CD4-positive, CD25-positive, alpha-beta regulatory T cell (primary cell): ENCODE measurements at places on chromosomes 4 and X.

GRCh38 chrX:103063918-103064434 is at the start of gene BEX1:
TSS of gene BEX1 (minus strand) at chrX:103064171. CDS start at chrX:103063274, 897 bp downstream.
- peak; percentile 4 for DNase-seq
- H3K27ac ChIP-seq: no peak within 1 kb of the TSS
- no peak within 1 kb of the TSS for H3K4me3 ChIP-seq
- no peaks in the 10 kb centered on the region for H3K27me3 ChIP-seq

DNA sequence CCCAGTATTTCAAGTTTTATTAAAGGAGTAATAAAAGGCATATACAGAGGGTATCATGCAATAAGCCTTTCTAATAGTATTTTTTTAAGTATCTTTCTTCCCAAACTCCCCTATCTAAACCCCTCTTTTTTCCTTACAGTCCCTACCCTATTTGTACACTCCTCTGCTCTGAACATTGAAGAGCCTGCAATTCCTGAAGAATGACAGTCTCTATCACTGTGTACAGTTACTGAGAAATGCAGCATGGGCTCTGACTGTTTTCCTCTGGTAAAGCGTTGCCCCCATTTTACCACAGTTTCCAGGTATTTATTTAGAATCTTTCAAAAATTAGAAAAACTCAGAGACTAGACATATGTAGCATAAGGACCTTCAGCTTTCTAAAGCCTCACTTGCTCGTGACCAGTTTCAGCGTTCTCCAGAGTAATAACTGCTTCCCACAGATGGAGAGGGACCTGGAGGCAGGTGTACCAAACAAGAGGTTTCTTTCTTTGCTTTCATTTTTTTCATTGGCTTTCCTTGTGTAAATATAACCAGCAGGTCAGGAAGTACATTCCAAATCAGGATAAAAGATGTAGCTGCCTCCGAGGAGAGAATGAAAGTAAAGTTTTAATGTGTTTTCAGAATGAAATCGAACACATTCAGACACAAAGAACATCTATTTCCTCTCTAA is 230.8 kb downstream of the CFAP299 start:
- H3K27ac ChIP-seq: no peak overlapping the region
- no peaks in the 10 kb centered on the region for H3K4me1 ChIP-seq
- no peaks in the 10 kb centered on the region for H3K36me3 ChIP-seq
- DNase-seq: no peak
- no peaks in the 10 kb centered on the region for H3K27me3 ChIP-seq
- H3K4me3 ChIP-seq: no peak overlapping the region

DNA sequence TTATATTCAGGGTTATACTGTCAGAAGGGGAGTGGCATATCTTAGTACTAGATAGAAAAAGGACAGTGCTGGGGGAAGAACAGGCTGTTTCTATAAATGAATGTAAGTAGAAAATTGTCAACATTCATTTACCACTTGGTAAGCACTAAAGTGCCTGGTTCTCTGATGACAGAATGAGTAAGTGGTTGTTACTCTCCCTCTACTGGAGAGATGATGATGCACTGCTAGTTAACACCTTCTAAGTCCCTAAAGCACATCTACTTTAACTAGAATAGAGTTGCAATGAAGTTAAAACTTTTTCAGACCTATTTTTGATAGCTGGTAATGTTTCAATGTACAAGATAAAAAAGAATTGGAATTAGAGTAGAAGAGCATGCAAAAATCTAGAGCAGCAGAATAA is 214.5 kb downstream of the KLHL4 start:
- DNase-seq: no peak
- H3K4me1 ChIP-seq: no peaks in the 10 kb centered on the region
- H3K27ac ChIP-seq: no peak overlapping the region
- H3K27me3 ChIP-seq: no peaks in the 10 kb centered on the region

- H3K4me3 ChIP-seq: no peak overlapping the region
- no peaks in the 10 kb centered on the region for H3K27me3 ChIP-seq
- H3K4me1 ChIP-seq: no peaks in the 10 kb centered on the region
- no peak for DNase-seq
- H3K27ac ChIP-seq: no peak overlapping the region
Measured at GRCh38 chr4:136307765-136308164, 1224.5 kb downstream of the PCDH18 start.

DNA sequence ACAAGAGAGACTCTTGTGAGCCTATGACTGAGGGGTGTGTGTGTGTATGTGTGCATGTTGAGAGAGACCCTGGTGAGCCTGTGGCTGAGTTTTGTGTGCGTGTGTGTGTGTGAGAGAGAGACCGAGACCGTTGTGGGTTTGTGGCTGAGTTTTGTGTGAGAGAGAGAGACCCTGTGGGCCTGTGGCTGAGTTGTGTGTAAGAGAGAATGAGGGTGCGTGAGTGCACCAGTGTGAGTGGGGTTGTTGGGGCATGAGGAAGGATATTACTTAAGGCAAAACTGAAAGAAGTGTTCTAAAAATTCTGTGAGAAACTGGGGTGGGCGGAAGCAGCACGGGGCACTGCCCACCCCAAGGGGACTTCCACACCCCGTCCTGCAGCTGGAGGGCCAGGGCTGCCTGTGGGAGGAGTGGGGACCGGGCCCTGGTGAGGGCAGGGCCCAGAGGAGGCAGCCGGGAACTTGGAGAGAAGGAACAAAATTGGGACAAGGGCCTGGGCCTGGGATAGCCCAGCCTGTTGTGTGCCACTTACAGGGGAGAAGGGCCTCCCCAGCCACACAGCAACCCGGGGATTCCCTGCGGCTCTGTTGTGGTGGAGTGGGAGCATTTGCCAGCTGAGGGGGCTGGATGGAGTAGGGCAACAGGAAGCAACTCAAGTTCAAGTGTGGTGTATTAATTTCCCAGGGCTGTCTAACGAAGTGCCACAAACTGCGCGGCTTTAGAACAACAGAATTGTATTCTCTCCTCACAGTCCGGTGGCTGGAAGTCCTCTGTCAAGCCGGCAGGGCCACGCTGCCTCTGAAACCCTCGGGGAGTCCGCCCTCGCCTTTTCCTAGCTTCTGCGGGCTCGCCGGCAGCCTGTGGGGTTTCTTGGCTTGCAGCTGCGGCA is 22.1 kb downstream of the TMEM131L start:
- H3K27ac ChIP-seq: peak overlapping the region; percentile 92
- no peaks in the 10 kb centered on the region for H3K27me3 ChIP-seq
- DNase-seq: peak; percentile 70
- H3K4me3 ChIP-seq: peak overlapping the region; percentile 90
- H3K4me1 ChIP-seq: peaks cover 84% of the 10 kb centered on the region
- H3K36me3 ChIP-seq: peaks cover 2% of the 10 kb centered on the region

- peaks cover 28% of the 10 kb centered on the region for H3K4me1 ChIP-seq
- no peaks in the 10 kb centered on the region for H3K27me3 ChIP-seq
- no peaks in the 10 kb centered on the region for H3K36me3 ChIP-seq
- peak; percentile 81 for DNase-seq
- H3K4me3 ChIP-seq: peak overlapping the region; percentile 73
- peak overlapping the region; percentile 94 for H3K27ac ChIP-seq
Measured at GRCh38 chr4:40316782-40317635, 18.1 kb upstream of the CHRNA9 start.

GRCh38 chr4:3405176-3405575 is 36.6 kb upstream of the HGFAC start:
- no peaks in the 10 kb centered on the region for H3K4me1 ChIP-seq
- no peak overlapping the region for H3K27ac ChIP-seq
- no peaks in the 10 kb centered on the region for H3K27me3 ChIP-seq
- DNase-seq: no peak

DNA sequence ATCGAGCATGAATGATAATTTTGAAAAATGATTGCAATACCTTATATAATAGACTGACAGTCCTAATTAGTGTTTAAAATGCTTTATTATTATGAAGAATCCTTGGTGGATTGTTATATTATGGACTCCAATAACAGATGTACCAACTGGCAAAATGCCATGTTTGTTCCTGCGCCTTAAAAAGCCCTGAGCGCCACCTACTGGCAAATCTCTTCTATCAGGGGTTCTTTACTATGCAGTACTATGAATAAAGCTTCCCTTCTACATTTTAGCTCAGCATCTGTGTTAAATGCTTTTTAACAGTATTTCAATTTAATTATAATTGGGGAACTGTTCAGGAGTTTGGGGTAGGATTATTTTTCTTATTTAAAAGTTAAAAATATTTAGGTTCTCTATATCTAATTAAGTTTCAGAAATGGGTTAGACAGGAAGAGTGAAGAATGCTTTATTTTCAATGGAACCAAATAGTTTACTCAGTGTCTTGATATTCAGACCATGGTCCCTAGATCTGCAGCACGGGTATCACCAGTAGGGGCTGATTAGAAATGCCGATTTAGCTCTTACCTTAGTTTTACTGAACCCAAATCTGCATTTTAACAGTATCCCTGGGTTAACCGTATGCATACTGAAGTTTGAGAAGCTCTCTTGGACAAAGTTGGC is 20.0 kb downstream of the CFAP97 start:
- no peak overlapping the region for H3K4me3 ChIP-seq
- peaks cover 10% of the 10 kb centered on the region for H3K36me3 ChIP-seq
- peak; percentile 87 for DNase-seq
- H3K4me1 ChIP-seq: peaks cover 3% of the 10 kb centered on the region
- H3K27ac ChIP-seq: no peak overlapping the region
- H3K27me3 ChIP-seq: no peaks in the 10 kb centered on the region

- no peak for DNase-seq
- no peaks in the 10 kb centered on the region for H3K36me3 ChIP-seq
- no peaks in the 10 kb centered on the region for H3K4me1 ChIP-seq
Measured at GRCh38 chrX:129188231-129188630, 335.1 kb downstream of the SMARCA1 start.

- H3K4me3 ChIP-seq: no peak overlapping the region
- DNase-seq: no peak
- no peaks in the 10 kb centered on the region for H3K27me3 ChIP-seq
- H3K4me1 ChIP-seq: no peaks in the 10 kb centered on the region
- H3K27ac ChIP-seq: no peak overlapping the region
- H3K36me3 ChIP-seq: no peaks in the 10 kb centered on the region
Measured at GRCh38 chr4:17469931-17470674, 41.8 kb downstream of the QDPR start.

DNA sequence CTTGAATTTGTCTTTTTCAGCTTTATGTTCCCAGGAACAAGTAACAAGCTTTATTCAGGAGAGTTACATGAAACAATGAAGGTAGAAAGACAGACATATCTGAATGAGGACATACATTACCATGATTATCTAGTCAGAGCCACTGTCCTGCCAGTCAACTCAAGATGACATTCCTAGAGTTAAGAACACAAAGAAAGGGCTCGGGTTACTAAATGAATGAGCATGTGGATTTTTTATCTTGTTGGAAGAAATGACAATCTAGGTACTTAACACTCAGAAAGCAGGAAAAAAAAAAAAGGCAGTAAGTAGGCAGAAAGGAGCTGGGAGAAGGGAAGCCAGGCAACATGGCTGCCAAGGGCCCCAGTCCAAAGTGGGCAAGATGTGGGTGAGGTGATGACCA is 28.0 kb upstream of the PACRGL start:
- no peak overlapping the region for H3K4me3 ChIP-seq
- H3K36me3 ChIP-seq: no peaks in the 10 kb centered on the region
- no peaks in the 10 kb centered on the region for H3K4me1 ChIP-seq

DNA sequence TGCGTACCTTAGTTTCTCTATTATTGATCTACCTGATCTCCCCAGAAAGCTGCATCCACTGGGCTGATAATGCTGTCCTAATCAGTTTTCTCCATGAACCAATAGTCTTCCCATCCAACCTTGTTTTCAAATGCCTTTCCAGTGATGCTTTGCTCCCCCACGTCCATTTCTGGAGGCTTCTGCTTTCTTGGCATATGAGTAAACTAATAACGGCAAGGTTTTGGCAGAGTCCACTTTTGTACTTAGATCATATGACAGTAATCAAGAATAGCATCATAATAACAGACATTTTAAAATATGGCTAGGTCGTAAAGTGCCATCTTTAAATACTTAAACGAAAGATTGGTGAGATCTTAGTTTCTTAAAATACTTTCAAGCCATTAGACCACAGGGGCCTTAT is 38.4 kb upstream of the FAM9B start:
- no peaks in the 10 kb centered on the region for H3K27me3 ChIP-seq
- H3K36me3 ChIP-seq: no peaks in the 10 kb centered on the region
- no peak overlapping the region for H3K27ac ChIP-seq
- no peak overlapping the region for H3K4me3 ChIP-seq
- no peaks in the 10 kb centered on the region for H3K4me1 ChIP-seq
- no peak for DNase-seq

- H3K4me1 ChIP-seq: no peaks in the 10 kb centered on the region
- no peaks in the 10 kb centered on the region for H3K27me3 ChIP-seq
- H3K27ac ChIP-seq: no peak overlapping the region
- H3K4me3 ChIP-seq: no peak overlapping the region
Measured at GRCh38 chr4:156685308-156685707, 286.3 kb downstream of the PDGFC start.

DNA sequence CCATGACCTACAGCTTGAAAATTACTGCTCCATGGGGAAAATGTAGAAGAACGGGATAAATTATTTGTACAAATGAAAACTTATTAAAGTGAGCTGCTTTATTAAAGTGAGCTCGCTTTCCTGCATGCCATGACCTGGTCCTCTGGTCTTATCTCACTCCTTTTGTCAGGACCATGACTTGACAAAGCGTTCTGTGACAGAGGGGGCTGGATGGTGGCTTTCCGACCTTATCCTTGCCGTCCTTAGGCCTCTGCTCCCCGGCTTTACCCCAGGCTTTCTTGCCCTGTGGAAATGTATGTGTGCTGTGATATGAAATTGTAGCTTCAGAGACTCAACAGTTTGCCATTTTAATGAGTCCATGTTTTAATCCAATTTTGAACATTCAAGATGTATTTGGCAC is 44.0 kb upstream of the FBXW7 start:
- no peaks in the 10 kb centered on the region for H3K36me3 ChIP-seq
- no peaks in the 10 kb centered on the region for H3K27me3 ChIP-seq
- no peak for DNase-seq
- peaks cover 5% of the 10 kb centered on the region for H3K4me1 ChIP-seq
- H3K4me3 ChIP-seq: no peak overlapping the region

GRCh38 chr4:157572284-157572683 is 351.8 kb downstream of the GRIA2 start:
- no peaks in the 10 kb centered on the region for H3K36me3 ChIP-seq
- DNase-seq: no peak
- no peak overlapping the region for H3K4me3 ChIP-seq
- no peaks in the 10 kb centered on the region for H3K4me1 ChIP-seq

DNA sequence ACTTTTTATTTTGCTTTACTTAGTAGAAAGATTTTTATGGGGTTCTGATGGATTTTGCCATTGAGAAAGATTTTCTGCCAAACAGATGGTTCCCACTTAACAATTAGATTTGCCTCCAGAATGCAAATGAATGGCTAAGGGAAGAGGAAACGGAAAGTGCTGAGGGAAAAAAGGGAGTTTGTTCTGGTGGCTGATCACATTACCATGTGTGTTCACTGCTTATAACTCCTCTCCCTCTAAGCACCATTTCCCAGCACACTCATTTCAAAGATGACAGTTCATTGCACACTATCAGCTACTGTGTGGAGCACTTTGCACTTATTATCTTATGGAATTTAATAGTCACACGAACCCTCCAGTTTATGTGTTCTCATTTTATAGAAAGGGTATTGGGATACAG is 68.0 kb upstream of the GRID2 start:
- H3K36me3 ChIP-seq: no peaks in the 10 kb centered on the region
- no peaks in the 10 kb centered on the region for H3K4me1 ChIP-seq
- no peak overlapping the region for H3K4me3 ChIP-seq
- DNase-seq: no peak

GRCh38 chrX:49066690-49067089 is 7.1 kb downstream of the PRAF2 start:
- no peak for DNase-seq

GRCh38 chr4:177108708-177109107 is 201.0 kb upstream of the NEIL3 start:
- H3K36me3 ChIP-seq: no peaks in the 10 kb centered on the region
- H3K4me3 ChIP-seq: no peak overlapping the region
- DNase-seq: no peak
- H3K27ac ChIP-seq: no peak overlapping the region
- no peaks in the 10 kb centered on the region for H3K27me3 ChIP-seq
